ENCODE measurements at places on chromosomes 6 and 20.

DNA sequence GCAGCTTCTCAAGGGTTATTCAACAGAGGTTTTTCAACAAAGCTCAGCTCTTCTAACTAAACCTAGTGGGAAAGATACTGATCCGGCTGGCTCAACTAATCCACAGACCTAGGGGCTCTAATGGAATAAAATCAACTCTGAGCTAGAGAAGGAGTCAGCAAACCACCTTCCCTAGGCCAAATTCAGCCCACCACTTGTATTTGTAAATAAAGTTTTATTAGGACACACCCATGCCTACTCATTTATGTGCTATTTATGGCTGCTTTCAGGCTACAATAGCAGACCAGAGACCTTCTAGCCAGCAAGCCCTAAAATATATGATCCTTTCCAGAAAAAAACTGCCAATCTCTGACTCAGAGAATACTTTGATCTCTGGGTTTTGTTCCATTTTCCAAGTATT is 6.0 kb upstream of the RAB22A start:
- no peak for DNase-seq

GRCh38 chr20:32444474-32445220 is 86.5 kb downstream of the ASXL1 start:
- DNase-seq: no peak

DNA sequence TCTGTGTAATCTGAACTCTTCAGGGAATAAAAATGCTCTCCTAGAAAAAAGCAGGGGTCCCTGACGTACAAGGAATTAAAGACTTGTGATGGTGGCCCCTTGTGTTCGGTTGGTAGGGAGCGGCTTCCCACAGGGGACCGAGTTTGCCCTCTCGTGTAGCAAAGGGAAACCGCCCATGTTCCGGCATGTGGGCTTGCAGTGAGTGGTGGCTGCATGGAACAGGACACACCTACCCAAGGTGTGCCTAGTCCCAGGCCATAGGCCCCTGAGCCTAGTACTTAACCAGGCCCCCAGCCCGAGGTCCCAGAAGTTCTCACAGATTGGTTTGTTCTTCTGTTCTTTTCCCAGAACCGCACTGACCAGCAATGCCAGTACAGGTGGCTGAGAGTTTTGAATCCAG is 15.5 kb downstream of the MYBL2 start:
- no peak for DNase-seq

- no peak for DNase-seq
Measured at GRCh38 chr6:85186546-85187175, 263.2 kb upstream of the NT5E start.

GRCh38 chr6:159999240-159999671 is 30.4 kb downstream of the IGF2R start:
- no peak for DNase-seq

DNA sequence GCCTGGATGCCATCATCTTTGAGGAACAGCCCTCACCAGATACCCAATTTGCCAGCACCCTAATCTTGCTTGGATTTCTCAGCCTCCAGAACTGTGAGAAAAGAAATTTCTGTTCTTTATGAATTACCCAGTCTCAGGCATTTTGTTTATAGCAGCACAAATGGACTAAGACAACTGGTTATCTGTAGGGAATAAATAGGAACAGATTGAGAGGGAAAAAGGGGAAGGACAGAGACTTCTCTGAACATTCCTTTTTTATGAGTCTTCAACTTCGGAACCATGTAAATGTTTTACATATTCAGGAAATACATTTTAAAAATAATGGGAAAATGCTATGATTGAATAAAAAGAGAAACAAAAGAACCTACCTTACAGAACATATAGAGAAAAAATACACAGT is 20.9 kb downstream of the KCTD20 start:
- DNase-seq: no peak

- no peak for DNase-seq
Measured at GRCh38 chr6:78492351-78493017, 374.9 kb upstream of the IRAK1BP1 start.

DNA sequence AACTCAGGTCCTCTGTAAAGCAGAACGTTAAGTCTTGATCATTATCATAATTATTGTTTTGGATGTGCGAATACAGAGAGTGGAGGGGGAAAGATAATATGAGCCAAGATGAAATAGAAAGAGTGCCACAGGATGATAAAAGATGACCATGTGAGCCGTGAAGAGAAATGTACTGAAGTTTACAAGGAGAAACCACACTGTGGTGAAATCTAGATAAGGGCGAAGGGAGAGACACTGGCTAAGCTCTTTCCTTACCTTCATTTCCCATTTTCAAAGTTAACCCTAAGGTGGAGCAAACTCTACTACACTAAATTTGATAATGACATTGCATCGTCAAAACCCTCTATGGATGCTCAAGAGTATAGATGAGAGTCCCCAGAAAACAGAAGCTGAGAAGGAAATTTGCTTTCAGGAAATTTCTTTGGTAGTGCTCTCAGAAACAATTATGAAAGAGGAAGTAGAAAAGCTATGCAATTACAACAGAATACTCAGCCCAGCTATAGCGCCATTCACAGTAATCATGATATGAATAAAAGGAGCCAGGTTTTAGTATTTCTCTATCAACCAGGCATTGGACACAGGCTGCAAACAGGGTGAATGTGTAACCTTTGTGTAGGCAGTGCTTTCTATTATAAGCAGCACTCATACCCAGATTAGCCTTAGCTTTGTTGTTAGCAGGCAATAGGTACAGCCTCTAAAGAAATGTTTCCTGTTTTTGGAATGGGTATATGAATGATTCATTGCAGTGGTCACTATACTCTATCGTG is 1080.7 kb downstream of the GRIK2 start:
- DNase-seq: no peak

- DNase-seq: no peak
Measured at GRCh38 chr6:32912951-32913350, 27.9 kb downstream of the HLA-DMB start.

DNA sequence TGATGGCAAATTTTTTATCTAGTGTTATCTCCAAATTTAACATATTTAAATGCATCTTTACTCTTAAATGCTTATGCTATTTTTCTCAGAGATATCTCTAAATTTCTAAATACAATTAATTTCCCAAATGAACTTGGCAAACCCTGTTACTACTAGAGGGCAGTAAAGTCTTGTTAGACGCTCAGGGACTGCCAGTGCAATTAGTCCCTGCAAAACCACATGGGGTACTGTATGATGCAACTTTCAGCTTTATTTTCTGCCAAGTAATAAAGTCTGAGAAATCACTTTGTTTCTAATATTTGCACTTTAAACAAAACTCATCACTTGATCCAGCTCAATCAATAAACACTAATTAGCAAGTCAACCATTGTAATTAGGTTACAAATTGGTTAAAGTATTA is 76.0 kb upstream of the ADGRB3 start:
- DNase-seq: no peak

GRCh38 chr6:155872961-155873360 is 417.3 kb upstream of the NOX3 start:
- DNase-seq: no peak

DNA sequence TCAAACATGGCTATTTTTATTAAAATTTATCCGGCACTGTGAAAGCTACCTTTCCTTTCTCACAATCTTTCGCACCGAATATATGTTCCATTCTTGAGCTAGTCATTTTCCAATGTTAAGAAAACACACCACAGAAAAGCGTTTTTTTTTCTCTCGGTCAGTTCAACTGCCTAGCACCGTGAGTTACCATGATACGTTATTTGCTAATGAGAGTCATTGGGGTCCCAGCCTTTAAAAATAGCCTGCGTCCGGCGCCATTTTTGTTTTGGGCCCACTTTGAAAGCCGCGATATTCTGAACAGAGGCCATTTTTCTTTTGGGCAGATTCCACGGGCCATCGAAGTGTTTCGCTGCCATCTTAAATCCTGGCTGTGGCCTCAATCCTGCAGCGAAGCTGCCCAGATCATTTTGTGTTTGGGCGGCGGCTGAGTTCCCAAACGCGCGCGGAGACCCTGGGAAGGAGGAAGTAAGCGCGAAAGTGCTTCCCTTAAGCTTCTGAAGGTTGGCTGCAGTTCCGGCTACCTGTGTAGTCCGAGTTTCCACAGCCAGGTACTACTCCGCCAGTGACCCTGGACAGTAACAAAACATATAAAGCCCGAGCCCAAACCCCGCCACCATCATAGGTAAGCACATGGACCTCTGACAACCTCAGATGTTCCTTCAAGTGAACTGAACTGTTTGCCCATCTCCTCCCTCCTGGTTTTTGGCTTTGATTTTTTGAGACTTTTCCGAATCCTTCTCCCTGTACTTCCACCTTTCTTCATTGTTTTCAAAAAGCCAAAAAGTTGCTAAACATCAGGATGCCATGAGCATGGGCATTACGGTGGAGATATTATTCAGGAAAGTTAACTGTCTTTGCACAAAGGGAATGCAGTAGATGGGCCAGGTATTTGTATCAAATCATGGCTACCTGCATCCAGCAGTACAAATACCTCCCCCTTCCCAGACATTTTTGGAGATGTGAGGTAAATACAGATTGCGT is at the start of gene SLX4IP:
SLX4IP (plus strand) TSS at position 474 of the 981 bp plus-strand sequence. CDS start 22,900 bp downstream, outside the sequence.
- DNase-seq: peak; percentile 42

GRCh38 chr6:117795234-117795633 is 111.8 kb upstream of the SLC35F1 start:
- DNase-seq: no peak

DNA sequence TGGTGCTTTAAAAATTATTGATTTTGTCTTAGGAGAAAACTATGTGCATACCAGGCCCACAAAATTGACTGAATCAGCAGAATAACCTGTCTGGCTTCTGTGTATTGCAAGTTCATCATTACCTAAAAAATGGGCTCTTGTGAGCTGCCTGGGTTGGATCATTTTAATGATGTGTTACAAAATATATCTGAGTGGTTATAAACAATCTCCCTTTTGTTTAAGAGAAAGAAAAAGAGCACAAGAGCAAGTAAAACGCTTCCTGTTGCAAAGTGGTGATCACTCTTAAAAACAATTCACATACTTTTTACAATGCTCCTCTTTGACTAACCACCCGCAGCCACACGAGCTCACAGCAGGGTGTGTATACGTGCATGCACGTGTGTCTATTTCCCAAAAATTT is 335.1 kb downstream of the HDGFL1 start:
- DNase-seq: no peak

DNA sequence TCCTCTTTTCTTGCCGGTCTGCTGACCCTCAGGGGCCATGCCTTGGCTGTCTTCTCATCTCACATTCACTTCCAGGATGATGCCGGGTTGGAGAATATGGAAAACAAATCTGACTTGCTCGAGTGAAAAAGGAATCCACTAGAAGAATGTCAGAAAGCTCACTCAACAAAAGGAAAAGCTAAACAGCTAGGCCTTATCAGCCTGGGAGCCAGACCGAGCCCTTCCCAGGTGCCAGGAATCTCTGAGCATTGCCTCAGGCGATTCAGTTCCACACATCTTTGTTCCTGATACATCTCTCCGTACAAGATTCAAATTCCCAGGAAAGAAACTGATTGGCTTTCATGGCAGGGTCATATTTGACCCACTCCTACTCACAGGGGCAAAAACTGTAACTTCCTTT is 9.2 kb upstream of the OSER1 start:
- no peak for DNase-seq

- DNase-seq: no peak
Measured at GRCh38 chr6:42168650-42169049, 4.5 kb upstream of the GUCA1A start.

DNA sequence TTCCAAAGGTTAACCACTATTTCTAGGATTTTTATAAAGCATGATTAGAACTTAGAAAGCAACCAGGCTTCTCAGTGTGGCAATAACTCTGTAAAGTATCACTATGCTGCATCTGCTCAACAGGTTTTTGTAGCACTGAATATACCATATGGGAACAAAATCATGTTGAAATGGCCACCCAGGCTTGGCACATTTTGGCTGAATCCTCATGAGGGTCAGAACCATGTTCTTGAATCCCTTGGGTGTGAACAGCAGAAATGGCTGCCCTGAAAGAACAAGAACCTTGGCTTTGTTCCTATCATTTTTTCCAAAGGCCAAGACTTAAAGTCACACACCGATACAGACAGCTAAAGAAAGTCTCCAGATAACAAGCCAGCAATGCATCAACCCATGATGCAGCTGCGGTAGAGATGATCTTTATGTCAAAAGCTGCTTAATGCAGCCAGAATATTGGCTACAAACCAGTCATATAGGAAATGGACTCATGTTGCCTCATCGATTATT is 283.0 kb upstream of the NOX3 start:
- no peak for DNase-seq

DNA sequence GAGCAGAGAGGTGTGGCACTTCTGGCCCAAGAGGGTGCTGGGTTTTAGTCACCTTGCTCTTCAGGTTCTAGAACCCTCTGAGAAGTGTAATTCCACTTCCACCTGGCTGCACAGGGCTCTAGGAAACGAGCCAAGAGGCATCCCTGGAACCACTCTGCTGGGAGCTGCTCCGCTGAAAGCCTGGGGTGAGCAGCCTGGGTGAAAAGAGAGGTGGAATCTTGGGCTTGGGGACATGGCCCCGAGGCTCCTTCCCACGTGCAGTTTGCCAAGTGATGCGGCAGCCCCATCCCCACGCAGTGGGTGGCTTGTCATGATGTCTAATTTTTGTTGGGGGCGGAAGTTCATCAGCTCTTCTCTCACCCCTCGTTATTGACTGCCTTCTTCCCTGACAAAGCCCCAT is 32.8 kb downstream of the PPP1R16B start:
- DNase-seq: no peak

- DNase-seq: no peak
Measured at GRCh38 chr6:69294407-69294806, 502.4 kb downstream of the LMBRD1 start.

Data from GM19239 (cell line).